ENCODE measurements at places on chromosomes 3 and 15.
A peak's percentile ranks its signal among the peaks of the same experiment; 100 is the strongest.

- DNase-seq: no peak
Observed at GRCh38 chr3:9384141-9384828, 13.1 kb upstream of the SETD5 start.

DNA sequence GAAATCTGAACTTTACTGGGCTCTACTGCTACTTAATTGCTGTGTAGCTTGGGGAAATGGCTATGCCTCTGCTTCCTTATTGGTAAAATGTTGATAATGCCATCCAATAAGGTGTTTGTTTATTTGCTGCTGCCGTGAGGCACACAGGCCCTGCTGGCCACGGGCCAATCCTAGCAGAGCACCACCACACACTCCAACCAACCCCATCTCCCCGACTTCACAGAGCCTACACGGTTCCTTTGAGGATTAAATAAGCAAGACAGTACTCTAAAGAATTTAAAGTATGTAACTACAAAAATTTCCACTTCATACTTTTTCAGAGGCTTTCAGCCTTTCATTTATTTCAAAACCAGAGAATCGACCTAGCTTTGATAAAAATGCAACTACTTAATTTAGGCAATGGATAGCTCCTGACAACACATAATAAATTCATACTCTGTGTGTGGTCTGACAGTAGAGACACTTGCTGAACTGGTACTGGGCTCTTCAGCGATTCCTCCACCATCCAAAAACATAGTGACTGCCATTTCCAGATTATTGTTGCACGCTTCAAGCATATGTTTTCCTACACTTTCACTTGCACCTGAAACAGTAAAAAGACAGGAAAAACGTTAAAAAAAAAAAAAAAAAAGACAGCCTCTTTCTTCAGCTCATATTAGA is 25.3 kb downstream of the UBXN7 start:
- DNase-seq: no peak

DNA sequence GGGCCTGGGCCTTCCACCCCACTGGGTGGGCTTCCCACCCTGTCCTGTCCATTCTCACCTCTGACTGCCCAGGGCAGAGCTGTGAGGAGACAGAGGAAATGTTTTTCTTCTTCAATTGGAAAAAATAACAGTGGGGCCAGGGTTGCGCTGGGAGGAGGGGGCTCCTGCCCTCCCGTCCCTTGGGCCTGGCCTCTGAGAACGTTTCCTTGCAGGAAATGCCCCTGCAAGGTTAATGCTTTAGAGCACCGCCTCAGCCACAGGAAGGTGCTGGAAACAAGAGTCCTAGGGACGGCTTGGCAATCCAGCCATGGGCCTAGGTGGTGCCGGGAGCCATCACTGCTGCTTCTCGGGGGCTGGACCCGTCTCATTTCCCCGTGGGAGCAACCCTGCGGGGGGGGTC is 3.8 kb upstream of the PLXND1 start:
- DNase-seq: no peak

DNA sequence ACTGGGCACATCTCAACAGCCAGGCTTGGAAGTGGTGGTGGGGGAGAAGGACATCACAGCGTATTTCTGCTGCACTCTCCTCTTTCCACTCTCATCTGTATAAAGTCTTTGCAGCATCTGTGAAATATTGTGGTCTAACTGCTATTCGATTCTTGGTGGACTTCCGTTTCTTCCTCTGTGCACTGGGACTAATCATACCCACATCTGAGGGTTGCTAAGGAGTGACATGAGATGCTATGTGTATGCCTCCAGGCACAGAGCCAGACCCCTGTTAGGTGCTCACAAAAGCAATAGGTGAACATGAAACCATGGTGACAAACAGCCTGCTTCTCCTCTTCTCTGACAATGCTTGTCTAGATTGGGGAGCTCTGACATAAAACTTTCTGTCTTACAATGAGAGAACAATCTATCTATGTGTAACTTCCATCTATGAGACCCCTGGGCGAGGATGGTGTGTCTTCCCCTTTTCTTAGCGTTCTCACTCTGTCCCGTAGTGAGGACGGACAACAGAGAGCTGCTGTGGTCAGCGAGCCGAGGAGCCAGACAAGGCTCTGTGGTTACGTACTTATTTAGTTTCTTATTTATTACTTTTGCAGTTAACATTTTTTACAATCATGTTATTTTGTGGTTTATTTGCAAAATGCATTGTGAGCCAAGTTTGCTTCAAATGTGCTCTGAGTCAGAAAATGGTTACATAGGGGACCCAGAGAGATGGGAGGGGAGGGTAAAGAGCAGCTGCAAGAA is 196.7 kb upstream of the TPRG1 start:
- DNase-seq: no peak

DNA sequence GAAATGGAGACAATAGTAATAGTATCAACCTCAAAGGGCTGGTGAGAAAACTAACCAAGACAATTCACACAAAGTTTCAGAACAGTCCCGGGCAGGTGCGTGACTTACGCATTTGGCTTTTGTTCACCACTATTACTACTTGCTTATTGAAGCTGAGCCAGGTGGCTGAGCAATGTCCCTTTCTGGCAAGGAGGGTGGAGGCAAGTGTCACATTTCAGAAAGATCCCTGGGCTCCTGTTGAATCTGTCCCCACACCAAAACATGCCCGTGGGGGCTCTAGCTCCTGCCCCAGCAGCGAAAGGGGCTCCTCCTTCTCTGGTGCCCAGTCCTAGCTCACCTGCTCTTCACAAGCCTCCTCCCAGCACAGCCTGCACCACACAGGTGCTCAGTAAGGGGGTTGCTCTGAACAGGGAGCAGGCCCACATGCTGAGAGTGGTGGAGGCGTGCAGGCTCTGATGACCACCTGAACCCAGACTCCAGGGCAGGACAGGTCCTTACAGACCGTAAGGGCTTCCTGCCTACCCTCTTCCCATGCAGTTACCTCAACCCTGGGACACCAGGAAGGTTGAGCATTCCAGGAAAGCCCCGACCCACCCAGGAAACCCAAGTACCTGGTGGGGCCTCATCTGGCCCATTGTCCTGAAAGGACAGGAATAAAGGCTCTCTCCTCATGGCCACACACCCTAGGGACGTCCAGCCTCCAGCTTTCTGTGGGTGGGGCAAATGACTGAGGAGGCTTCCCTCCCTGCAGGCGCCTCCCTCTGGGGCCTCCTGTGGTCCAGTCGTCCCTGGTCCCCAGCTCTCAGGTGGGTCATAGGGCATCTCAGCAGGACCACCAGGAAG is 32.6 kb downstream of the SEMA7A start:
- no peak for DNase-seq

DNA sequence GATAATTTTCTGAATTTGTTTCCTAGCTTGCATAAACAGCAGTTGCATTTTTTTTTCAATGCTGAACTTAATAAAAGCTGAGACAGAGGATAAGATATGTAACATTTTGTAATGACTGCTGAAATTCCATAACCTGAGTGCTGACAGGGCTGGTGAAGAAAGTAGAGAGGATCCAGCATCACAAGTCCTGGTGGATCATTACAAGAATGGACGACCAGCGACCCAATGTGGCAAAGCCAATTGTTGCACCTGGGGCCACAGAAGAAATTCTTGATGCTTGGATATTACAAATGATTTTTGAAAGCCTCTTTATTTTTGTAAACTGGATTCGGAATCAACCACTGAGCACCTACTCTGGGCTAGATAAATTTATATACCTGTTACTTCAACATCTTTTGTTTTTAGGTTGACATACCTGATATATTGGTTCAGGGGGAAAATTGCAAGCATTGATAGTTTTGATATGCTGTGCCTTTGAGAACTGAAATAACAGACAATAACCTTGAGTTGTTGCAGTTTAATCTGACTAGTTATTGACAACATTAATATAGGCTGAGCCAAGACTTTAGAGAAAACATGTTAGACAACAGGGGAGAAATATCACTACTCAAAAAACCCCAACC is 3.9 kb upstream of the ACTL6A start:
- peak; percentile 20 for DNase-seq

- DNase-seq: no peak
Observed at GRCh38 chr15:37701230-37701629, 233.2 kb upstream of the TMCO5A start.

- DNase-seq: no peak
Observed at GRCh38 chr15:63089260-63090043, 32.2 kb upstream of the LACTB start.

- no peak for DNase-seq
Observed at GRCh38 chr3:194615226-194615625, 18.0 kb downstream of the TMEM44 start.

DNA sequence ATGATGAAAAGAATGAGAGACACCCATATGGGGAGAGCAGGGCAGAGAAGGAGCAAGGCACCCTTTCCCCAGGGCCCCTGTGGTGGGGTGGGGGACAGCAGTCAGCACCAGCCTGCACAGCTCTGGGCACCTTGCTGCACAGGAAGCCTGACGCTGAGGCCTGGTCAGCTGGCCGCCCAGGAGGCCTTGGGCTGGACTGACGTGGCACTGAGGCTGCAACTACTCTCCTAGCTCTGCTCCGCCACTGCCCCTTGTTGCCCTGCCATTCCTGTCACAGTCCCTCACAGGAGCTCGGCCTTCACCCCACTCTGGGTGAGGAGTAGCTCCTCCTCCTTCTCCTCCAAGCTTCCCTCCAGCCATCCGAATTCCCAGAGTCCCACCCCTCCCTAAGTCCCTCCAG is 99.7 kb downstream of the CPN2 start:
- no peak for DNase-seq

DNA sequence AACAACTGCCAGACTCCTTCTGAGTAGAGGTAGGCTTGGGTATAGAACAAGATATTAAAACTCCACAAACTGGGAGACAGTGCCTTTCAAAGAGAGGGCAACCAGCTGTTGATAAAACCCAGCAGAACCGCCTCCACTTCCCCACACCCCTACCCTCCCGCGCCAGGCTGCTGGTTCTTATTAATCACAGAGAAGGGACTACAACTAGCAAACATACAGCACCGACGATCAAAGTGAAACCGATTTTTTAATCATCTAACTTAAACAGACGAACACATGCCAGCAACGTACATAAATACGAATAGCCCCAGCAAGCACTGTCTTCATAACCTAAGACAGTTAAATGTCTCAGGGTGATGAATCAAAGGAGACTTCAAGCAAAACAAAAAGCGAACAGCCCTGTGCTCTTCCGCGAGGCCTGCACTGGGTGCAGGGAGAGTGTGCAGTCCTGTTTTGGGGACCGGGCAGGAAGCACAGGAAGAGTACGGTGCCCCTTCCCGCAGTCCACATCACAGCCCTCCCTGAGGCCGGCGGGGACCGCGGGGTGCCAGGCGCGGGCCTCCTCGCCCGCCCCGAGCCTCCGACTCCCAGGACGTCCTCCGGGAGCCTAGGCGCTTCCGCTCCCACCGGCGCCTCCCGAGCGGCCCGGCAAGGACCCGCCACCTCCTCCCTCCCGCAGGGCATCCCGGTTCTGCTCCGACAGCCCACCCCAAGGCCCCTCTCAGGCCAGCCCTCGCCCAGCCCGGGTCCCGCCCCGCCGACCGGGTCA is 75.1 kb upstream of the VGLL4 start:
- no peak for DNase-seq

DNA sequence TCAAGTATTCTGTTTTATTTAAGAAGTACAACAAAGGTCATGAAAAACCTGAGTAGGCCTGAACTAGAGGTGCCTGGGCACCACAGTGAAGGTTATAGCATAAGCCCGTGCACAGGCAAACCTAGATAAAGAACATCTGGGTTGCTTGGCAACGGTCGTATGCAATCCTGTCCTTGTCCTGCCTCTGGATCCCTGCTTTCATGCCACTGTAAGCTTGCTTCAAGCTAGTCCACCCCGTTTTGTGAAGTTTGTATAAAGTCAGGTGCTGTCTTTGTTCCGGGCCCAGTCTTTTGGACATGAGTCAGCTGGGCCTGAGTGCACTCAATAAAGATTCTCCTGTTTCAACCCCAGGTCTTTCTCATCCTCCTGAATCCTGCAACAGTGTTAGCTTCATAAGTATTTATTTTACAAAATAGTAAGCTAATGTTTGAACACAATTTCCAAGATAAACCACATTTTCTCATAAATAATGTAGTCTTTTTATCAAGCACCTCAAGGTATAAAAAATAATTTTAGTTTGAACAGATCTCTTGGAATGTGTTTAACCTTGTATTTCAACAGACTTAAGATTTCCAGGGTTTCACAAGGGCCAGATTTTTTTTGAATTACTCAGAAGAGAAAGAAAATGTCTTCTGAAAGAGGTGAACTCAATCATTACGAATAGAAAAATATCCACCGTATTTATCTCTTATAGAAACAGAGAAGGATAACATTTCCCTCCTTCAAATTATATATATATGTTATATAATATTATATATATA is 14.3 kb upstream of the SLC9C1 start:
- DNase-seq: no peak

DNA sequence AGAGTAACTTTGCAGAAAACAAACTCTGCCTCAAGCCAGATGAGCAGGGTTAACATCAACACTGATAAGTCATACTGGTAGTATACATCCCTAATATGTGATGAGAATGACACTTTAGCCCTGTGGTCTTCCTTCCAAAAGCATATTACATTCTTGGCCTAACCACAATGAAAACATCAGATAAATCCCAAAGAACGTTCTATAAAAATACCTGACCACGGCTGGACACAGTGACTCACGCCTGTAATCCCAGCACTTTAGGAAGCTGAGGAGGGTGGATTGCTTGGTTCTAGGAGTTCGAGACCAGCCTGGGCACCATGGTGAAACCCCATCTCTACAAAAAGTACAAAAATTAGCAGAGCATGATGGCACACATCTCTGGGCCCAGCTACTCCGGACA is 4.7 kb downstream of the TMCC1 start:
- no peak for DNase-seq

GRCh38 chr3:193347521-193348501 is 30.7 kb downstream of the ATP13A5 start:
- no peak for DNase-seq

DNA sequence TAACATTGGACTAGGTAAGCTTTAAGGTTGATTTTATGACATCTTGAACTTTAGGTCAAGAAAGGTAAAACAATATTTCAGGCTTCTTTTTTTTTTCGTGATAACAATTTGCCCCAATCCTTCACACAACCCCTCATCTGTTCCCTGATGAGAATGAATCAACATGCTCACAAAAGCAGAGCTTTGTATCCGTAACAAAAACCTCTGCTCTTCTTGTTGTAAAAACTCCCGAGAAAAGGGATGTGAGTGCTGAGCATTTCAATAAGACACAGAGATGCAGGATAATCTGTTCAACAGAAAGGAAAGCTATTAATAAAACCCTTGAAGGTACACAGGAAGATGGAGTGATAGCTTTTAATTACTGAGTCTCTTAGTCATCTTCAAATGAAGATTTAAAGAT is 94.3 kb downstream of the RAD18 start:
- no peak for DNase-seq

GRCh38 chr3:145557405-145557804 is 603.6 kb downstream of the PLOD2 start:
- DNase-seq: no peak

DNA sequence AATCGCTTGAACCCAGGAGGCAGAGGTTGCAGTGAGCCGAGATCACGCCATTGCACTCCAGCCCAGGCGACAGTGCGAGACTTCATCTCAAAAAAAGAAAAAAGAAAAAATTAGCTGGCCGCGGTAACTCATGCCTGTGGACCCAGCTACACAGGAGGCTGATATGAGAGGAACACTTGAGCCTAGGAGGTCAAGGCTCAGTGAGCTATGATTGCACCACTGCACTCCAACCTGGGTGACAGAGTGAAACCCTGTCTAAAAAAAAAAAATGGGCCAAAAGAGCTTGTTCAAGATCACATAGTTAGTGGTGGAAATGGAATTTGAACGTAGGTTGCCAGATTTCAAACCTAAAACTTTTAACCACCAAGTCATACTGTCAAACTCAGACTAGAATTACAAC is 46.2 kb upstream of the PPP4R2 start:
- no peak for DNase-seq

- DNase-seq: peak; percentile 30
Observed at GRCh38 chr3:72245183-72245811, 460.3 kb upstream of the PROK2 start.

GRCh38 chr3:50661321-50661837 is 13.3 kb upstream of the DOCK3 start:
- DNase-seq: no peak
